Aorta (tissue), 5 donors: ENCODE measurements at places on chromosomes 2 and 18. TPM values are rescaled to one million over a fixed set of nuclear protein-coding genes. Genes with fewer than 3 reads are reported as not detected.

The CYS1 gene
- polyA plus RNA-seq, result 14.7 TPM

The LRRTM4 gene
- polyA plus RNA-seq, result not detected

The TBC1D8 gene
- 7.8 TPM for polyA plus RNA-seq

The ASB18 gene
- polyA plus RNA-seq, result not detected

The POTEI gene
- not detected for polyA plus RNA-seq

The RUFY4 gene
- polyA plus RNA-seq, result not detected

The MTIF2 gene
- 16.9 TPM for polyA plus RNA-seq

The TMEFF2 gene
- not detected for polyA plus RNA-seq

The NYAP2 gene
- polyA plus RNA-seq, result 0.25 TPM

The RNF144A gene
- polyA plus RNA-seq, result 1.6 TPM

The IL36B gene
- polyA plus RNA-seq, result not detected

The MYO3B gene
- 0.05 TPM for polyA plus RNA-seq

The SPATS2L gene
- 82.0 TPM for polyA plus RNA-seq

The GTF2A1L gene
- 11.7 TPM for polyA plus RNA-seq

The UCN gene
- polyA plus RNA-seq, result not detected

The MDH1B gene
- polyA plus RNA-seq, result 1.0 TPM

The CPO gene
- polyA plus RNA-seq, result not detected

The SLC9A4 gene
- not detected for polyA plus RNA-seq

The MSTN gene
- polyA plus RNA-seq, result 1.5 TPM

The TRAK2 gene
- 35.9 TPM for polyA plus RNA-seq

The EVX2 gene
- polyA plus RNA-seq, result not detected

The KIF5C gene
- 1.5 TPM for polyA plus RNA-seq
